ENCODE measurements at places on chromosomes 6 and 20.

- DNase-seq, result peak; percentile 53
Measured at GRCh38 chr6:121436960-121437850, 1.8 kb downstream of the GJA1 start.

GRCh38 chr6:151497905-151498304 is 4.1 kb downstream of the CCDC170 start:
- DNase-seq, result no peak

- no peak for DNase-seq
Measured at GRCh38 chr6:103672169-103672568, 1187.5 kb downstream of the HACE1 start.

DNA sequence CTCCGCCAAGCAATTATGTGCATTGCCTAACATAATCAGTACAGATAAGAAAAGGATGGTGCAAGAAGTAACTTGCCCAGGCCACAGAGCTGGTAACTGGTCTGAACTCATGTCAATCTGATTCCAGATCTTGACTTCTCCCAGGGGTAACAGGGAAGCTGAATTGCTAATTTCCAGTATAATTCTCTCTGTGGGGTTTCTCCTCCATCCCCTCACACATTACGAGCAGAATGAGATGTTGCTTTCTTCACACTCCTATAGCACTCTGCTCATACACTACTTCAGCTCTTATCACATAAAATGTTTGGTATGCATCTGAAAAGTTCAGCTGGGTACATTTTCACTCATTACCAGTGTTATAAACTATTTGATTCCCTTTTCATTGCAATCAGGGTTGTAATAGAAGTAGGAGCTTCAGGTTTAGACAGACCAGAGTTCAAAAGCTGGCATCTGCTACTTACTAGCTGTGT is 24.0 kb upstream of the LRRC1 start:
- DNase-seq, result no peak

DNA sequence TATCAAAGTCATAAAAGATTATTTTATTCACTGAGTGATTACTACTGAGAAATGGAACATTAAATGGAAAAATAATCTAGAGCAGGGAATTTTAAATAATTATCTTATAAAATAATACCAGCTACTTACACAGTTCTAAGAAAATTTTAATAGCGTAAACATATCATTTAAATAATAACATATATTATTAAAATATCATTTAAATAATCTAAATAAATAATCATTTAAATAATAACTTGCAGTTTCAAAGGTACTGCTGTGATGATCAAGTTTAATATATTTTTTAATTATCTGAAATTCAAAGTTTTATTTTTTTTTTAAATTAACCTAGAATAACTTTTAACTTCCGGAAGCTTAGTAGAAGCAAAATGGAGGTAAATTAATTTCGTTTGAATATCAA is 301.2 kb downstream of the TBC1D32 start:
- DNase-seq, result no peak
